ENCODE measurements at places on chromosomes 7 and 10.

GRCh38 chr10:13960603-13961002 lies 370.1 kb downstream of the FRMD4A start:
- DNase-seq = no peak

GRCh38 chr7:64544010-64544409 lies 18.9 kb downstream of the ZNF680 start:
- DNase-seq = no peak

DNA sequence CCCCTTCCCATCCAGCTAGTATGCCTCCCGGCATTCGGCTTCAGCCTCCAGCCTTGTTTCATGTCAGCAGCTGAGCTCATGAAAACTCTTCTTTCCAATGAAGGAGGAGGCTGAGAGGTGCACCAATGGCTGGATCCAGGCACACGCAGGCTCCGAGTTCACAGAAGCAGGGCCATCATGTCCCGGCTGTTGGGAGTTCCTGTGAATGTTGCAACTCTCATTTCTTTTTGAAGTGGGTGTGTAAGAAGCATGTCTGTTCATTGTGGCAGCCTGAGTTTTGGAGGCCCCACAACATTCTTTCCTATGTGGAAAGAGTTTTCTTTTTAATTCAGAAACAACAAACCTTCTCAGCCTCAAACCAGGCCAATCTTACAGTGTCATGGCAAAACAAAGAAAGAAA lies 89.7 kb downstream of the PTPRE start:
- no peak for DNase-seq

- DNase-seq = no peak
Observed at GRCh38 chr10:53109320-53109719, 336.7 kb upstream of the MBL2 start.

DNA sequence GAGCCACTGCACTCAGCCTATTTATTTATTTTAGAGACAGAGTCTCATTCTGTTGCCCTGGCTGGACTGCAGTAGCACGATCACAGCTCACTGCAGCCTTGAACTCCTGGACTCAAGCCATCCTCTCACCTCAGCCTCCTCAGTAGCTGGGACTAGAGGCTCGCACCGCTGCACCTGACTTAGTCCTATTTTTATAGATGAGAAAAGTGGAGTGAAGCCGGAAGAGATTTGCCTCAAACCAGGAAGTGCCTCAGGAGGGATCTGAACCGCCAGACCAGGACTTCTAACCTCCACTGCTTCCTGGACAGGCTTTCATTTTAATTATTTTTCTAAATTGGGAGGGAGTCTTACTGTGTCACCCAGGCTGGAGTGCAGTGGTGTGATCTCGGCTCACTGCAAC lies 17.5 kb upstream of the CLIP2 start:
- DNase-seq = no peak
